Stimulated activated naive CD4-positive, alpha-beta T cell treated with Interleukin-2 at 50 U/mL for 16 hours (primary cell): ENCODE measurements at places on chromosomes 7 and 10.

DNA sequence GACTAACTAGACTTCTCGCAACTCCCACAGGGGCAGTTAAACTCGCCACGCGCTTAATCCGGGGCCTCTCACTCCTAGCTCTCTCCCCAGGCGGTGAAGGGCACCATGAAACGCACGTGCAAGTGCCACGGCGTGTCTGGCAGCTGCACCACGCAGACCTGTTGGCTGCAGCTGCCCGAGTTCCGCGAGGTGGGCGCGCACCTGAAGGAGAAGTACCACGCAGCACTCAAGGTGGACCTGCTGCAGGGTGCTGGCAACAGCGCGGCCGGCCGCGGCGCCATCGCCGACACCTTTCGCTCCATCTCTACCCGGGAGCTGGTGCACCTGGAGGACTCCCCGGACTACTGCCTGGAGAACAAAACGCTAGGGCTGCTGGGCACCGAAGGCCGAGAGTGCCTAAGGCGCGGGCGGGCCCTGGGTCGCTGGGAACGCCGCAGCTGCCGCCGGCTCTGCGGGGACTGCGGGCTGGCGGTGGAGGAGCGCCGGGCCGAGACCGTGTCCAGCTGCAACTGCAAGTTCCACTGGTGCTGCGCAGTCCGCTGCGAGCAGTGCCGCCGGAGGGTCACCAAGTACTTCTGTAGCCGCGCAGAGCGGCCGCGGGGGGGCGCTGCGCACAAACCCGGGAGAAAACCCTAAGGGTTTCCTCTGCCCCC, 19.5 kb downstream of the WNT8B start:
- DNase-seq = peak; percentile 57

GRCh38 chr7:135946289-135947055, 30.7 kb downstream of the MTPN start:
- DNase-seq = no peak

DNA sequence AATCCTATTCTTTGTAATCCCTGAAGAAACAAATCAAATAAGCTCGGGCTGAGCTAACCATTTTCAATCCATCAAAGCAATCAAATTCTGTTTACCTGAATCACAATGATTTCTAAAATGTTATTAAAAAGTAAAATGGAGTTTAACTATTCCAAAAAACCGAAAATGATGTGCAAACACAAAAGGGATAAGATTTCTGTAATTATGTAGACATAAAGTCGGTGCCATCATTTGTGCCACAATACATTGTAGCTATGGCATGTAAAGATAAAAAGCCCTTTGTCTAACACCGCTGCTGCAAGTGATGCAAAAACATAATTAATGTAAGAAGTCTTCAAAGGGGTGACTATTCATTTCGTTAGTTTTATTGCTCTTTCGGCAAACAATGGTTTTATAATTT, 125.1 kb upstream of the FAM204A start:
- DNase-seq = no peak

GRCh38 chr10:5975641-5976473, 1.5 kb downstream of the IL15RA start:
- peak; percentile 63 for DNase-seq

DNA sequence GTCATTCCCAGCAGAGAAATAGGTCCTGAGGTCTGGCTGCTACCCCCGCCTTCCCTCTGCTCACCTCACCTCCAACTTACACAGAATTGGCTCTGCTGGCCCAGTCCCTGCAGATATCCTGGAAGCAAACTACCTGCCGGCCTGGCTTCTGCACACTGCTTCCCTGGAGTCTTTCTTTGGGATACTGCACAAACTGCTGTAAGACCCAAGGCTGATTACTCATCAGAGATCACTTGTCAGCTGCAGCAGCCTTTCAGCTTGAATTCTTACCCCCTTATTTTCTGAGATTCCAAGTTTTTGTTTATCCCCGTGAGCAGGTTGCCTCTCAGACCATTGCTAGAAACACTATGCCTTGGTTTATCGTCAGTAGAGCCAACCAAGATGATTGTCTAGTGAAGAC, 426.4 kb downstream of the PHTF2 start:
- no peak for DNase-seq

GRCh38 chr7:141073641-141074161, at the start of gene TMEM178B:
TSS of gene TMEM178B (plus strand) at chr7:141074064.
- no peak for DNase-seq

- no peak for DNase-seq
These were observed at the start of gene CRTAC1 for GRCh38 chr10:98030093-98030821. TSS of gene CRTAC1 (minus strand) at chr10:98030621. CDS start at chr10:98030472, 149 bp downstream.

- DNase-seq = no peak
These were observed 3.8 kb downstream of the SFXN2 start for GRCh38 chr10:102718220-102718619.

- DNase-seq = no peak
These were observed 46.3 kb downstream of the HK1 start for GRCh38 chr10:69324583-69324982.

GRCh38 chr10:1199345-1199673, 143.1 kb downstream of the WDR37 start:
- DNase-seq = no peak

DNA sequence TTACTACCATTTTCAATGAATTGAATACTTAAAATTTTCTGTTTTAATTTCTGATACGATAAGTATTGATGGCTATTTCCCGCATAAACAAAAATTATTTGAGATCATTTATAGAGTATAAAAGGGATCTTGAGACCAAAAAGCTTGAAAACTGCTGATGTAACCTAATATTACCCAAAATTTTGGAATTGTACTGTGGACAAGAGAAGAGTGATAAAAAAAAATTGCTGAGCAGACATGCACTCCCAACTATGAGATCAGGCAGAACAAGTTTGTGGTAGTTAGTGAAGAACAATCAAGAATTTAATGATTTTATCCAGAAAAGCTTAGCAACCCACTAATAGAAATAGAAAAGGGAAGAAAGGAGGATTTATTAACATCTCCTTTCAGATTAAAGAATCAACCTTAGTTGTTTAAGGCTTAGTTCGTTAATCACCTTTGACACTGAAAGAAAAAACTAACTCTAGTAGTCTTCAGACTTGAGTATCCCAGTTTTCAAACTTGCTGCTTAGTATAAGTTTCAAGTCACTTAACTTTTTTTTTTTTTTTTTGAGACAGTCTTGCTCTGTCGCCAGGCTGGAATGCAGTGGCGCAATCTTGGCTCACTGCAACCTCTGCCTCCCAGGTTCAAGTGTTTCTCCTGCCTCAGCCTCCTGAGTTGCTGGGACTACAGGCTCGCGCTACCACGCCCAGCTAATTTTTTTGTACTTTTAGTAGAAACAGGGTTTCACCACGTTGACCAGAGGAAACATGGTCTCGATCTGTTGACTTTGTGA, 50.6 kb upstream of the ZC3HAV1 start:
- DNase-seq = no peak
